ENCODE measurements at places on chromosomes 12 and 14. TPM values are rescaled to one million over a fixed set of nuclear protein-coding genes. Genes with fewer than 3 reads are reported as not detected.
A peak's percentile ranks its signal among the peaks of the same experiment; 100 is the strongest.

DNA sequence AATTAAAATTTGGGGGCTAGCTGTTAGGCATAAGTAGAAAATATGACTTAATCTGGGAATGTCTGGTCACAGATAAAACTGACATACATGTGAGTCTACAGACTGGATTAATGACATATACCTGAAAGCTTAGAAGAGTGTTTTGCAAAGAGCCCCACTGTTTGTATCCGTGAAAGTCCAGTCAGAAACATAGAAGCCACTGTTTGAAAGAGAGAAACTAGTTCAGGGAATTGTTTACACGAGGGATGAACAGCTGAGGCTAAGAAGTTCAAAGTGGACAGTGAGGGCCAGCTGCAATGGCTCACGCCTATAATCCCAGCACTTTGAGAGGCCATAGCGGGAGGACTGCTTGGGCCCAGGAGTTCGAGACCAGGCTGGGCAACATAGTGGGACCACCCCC, 36.2 kb upstream of the SGPP1 start:
- DNase-seq, result peak; percentile 46

DNA sequence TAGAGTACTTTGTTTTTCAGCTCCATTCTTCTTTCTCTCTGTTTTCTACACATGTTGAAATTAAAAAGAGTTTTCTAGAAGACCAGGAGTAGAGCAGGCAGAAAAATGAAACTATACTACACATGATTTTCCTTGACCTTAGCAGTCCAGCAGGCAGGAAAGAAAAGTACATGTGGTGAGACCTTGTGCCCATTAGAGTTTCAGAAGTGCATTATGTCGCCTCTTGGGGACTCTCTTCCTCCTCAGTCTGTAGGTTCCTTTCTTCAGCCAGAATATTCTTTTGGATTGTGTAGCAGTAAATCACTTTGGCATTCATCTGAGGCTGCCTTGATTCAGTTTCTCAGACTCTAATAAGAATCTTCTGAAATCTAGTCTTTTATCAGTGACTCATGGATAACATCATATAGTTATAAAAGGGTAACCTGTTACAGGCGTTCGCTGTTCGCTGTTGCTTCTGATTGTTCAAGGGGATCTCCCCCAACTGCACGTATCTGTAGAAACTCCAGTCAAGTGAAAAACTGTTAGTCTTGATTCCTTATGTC, 161.8 kb downstream of the ANO4 start:
- peak; percentile 6 for DNase-seq

GRCh38 chr12:104377514-104377812, 73.9 kb downstream of the EID3 start:
- no peak for DNase-seq

The HSPA2 gene
- 18.9 TPM for total RNA-seq
